HS-27A (cell line): ENCODE measurements at places on chromosomes 3 and 15.
A peak's percentile ranks its signal among the peaks of the same experiment; 100 is the strongest.

- DNase-seq = no peak
These were observed 913.8 kb downstream of the FHIT start for GRCh38 chr3:60337421-60337820.

DNA sequence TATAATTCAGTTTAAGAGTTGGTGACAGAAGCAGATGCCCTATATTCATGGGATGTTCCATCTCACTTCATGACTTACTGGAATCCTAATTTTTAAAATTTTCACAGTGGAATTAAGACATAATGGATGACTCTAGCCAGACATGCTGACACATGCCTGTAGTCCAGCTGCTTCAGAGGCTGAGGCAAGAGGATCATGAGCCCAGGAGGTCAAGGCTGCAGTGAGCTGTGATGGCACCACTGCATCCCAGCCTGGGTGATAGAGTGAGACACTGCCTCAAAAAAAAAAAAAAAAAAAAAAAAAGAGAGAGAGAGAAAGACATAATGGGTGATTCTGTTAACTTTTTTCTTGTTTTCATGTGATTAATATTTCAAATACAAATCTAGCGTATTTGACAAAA is 123.6 kb downstream of the KLHL25 start:
- DNase-seq = no peak

- no peak for DNase-seq
These were observed 376.4 kb downstream of the CNTN6 start for GRCh38 chr3:1469248-1469647.

- DNase-seq = no peak
These were observed 327.9 kb upstream of the TRIM42 start for GRCh38 chr3:140349938-140350337.

DNA sequence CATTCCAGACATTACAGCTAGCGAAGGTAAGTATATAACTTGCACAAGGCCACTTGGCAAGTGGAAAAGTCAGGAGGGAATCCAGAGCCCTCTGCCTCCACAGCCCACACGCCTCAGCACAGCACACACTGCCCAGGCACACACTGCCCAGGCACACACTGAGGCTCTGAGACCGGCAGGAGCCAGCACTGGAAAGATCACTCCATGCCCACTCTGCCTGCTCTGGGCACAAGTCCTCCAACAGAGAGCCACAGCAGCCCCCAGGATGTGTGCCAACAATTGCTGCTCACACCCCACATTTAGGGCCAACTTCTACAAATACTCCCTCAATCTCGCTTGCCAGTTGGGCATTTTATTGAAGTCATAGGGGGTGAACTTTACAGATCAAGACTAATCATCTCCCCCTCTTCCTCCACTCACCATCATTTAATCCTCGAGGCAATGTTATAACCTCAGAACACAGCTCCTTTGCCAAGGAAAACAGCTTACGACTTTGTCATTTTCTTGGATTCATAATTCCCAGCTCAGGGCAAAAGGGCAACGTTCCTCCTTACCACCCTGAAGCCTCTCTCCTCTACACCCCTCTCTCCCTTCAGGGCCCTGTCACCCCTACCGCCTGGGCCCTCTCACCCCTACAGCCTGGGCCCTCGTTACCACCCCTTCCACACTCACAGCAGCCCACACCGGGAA is 53.0 kb upstream of the TPM1 start:
- no peak for DNase-seq

DNA sequence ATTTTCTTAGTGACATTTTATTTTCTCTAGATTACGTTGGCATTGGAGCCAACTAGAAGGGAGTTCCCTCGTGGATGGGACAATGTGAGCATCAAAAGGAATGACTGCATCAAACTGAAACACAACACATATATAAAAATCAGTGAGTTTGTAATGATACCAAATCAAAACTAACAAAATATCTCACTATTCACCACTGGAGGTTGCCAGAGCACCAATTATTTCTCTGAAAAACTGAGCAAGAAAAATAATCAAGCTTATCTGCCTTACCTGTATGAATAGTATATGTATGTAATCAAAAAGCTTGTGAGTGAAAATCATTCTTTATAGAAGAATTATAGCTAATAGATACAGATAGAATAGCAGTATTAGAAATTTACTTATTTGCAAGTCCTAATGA is 46.8 kb upstream of the OTOL1 start:
- no peak for DNase-seq

DNA sequence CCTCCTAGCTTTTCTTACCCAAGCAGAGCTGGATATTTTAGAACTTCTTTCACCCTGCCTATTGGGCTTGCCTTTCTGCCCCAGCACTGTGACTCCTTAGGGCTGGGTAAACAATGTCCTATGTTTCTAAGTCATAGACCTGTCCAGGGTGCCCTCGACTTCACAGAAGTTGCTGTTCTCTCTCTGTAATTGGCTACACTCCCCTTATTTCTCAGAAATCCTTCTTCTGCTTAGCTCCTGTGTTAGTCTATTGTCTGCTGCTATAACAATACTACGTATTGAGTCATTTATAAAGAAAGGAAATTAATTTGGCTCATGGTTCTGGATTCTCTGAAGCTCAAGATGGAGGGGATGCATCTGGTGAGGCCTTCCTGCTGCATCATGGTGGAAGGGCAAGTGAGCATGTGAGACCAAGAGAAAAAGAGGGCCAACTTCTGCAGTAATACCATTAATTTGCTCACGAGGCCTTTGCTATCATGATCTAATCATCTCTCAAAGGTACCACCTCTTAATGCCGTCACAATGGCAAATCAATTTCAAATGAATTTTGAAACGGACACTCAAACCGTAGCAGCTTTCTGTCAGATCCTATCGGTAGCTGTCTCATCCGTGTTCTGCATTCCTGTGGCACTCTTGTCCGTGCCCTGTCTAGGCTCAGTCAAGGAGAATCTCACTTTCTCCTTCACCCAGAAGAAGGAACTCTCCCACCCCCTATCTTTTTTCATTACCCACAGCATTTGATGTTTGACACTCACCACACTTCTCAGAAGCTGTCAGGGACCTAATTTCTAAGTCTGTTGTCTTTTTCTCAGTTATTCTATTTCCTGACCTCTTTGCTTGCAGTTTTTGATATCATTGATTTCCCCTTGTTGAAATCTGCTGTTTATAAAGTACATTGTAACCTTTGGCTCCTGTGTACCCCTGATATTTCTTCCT is 22.3 kb upstream of the GPR171 start:
- DNase-seq = no peak

- no peak for DNase-seq
These were observed 3.1 kb upstream of the WDR49 start for GRCh38 chr3:167656821-167657220.

DNA sequence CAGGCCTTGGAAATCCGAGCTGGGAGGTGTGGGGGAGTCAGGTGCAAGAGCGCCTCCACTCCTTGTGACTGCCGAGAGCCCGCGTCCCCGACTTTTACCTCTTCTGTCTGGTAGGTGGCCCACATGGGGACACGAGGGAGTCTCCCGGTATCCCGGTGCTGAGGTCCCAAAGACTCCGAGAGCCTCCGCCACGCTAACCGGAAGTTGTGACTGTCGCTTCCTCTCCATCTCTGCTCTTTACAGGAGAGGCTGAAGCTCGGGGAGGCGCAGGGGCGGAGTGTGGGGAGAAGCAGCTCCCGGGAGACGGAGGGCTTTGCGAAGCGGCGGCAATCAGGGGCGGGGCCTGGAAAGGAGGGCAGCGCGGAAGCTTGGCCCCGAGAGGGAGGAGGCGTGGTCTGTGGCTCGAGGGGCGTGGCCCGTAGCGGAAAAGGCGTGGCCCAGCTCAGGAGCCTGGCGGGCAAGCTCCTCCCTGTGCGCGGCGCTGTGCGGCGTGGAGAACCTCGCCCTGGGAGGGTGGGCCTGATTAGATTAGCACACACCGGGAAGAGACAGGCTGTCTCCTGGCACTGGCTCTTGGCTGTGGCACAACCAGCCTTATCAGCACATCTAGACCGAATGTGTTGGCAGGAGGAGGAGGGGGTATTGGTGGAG is 143.9 kb downstream of the GABRB3 start:
- no peak for DNase-seq

- DNase-seq = no peak
These were observed at the start of gene C3orf70 for GRCh38 chr3:185152410-185153170. C3orf70 (minus strand) TSS chr3:185153060; CDS start chr3:185152823, 237 bp downstream.

DNA sequence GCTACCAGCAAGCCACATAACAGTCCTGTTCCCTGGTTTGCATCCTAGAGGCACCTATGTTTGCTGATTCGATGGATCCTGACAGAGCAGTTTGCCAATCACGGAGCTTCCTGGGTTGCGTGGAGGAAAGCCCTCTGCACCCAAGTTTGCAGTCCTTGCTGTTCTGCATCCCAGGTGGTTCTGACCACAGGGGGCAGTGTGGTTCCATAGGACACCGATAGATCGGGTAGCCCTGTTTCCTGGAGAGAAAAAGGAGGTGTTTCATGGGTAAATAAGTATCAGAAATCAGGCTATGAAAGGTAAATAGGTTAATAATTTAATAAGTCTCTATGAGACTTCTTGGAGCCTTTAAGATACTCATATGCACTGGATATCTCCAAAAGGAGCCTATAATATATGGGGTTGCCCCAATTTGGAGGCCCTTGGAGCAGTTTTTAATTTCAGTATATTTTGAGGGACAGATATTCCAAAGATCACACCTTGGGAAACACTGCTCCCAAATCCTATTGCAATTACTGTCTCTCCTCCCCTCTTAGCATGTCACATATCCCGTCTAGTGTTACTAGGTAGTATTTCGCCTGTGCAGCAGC is 194.6 kb upstream of the TPM1 start:
- peak; percentile 47 for DNase-seq

- no peak for DNase-seq
These were observed 510.8 kb downstream of the PLOD2 start for GRCh38 chr3:145650170-145650569.

- no peak for DNase-seq
These were observed 101.7 kb upstream of the MANF start for GRCh38 chr3:51283421-51283820.

- DNase-seq = no peak
These were observed 44.1 kb downstream of the KLHL25 start for GRCh38 chr15:85750319-85751290.

DNA sequence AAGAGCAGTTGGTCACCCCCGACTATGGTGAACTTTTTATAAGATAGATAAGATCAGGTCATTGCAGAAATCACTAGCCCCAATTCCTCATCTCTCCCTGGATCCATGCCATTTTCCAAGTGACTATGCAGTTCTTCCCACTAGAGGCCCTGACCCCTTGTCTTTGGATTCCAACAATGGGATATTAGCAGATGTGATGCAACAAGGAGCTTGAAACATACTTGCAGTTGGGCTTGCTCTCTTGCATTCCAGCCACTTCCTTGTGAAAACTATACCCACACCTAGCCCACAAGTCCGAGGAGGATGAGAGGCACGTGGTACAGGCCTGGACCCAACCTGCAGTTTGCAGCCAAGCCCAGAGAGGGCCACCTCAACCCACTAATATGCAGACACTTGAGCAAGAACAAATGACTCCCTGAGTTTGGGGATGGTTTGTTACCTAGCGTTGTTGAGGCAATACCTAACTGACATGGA is 60.6 kb downstream of the SUCLG2 start:
- peak; percentile 33 for DNase-seq

DNA sequence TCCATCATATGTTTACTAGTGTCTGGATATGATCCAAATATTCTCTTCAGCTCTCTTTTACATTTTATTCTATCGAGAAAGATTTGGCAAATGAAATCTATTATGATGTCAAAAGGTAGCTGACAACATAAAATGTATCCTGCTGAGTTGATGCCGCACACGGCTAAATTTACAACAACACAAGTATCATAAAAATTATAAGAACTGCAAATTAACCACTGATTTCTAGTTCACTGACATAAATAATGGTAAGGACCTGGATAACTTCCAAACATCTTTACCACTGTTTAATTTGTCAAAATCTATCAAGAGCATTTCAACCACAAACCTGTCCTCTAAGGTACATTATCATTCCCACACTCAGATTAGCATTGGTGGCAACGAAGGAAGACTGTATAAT is 244.5 kb downstream of the FOXP1 start:
- DNase-seq = no peak

DNA sequence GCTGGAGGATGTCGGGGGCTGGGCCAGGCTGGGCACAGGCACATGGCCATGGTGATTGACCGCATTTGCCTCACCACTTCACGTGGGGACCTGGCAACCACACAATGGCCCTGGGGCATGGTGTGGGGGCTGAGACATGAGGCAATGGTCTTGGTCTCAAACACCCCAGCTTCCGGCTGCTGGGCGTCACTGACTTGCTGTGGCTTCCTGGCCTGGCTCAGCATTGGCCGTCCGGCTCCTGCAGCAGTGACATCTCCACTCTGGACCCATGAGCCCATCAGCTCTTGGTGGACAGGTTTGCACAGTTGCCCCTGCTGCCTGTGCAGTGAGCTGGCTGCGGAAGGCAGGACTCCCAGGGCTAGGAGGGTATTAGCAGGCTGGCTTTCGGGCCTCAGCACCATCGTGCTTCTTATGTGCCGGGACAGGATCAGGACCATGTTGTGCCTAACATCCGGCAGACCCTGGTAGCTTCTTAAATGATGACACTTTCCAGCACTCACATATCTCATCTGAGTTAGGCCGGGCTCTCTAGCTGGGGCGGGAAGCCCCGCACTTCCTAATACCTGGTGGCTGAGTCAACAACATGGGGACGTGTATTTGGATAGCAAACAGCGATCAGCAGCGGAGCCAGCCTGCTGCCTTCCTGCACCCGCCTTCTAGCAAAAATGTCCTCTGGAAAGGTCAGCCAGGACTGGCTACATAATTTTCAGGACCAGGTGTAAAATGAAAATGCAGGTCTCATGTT is 34.1 kb downstream of the ZNF710 start:
- DNase-seq = no peak

- DNase-seq = no peak
These were observed 19.5 kb downstream of the DNAJB11 start for GRCh38 chr3:186589856-186590579.

- DNase-seq = no peak
These were observed 22.0 kb downstream of the AADAC start for GRCh38 chr3:151835751-151836525.

- DNase-seq = no peak
These were observed 593 bp downstream of the CIAO2A start for GRCh38 chr15:64092864-64093626.
